ENCODE measurements at places on chromosomes 7 and 10.
A peak's percentile ranks its signal among the peaks of the same experiment; 100 is the strongest.

- DNase-seq: no peak
Measured at GRCh38 chr7:100607111-100607510, 4.9 kb downstream of the PCOLCE start.

DNA sequence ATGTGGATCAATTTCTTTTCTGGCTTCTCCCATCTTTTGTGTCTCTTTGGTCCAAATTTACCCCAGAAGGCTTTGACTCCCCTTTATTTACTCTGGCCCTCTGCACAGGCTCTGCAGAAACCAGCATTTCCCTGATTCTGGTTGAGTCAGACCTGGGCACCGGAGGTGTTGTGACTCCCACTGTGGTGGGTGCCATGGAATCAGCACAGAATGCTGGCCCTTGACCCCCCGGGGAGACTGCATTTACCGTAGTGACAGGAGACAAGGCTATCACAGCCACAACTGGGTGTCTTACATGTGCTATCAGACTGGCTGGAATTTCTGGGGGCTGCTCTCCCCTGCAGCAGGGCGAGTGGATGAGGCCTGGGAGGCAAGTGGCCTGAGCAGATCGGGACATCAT lies 37.6 kb downstream of the PLXDC2 start:
- no peak for DNase-seq

GRCh38 chr10:28463676-28464395 lies 69.1 kb upstream of the WAC start:
- DNase-seq: no peak

GRCh38 chr7:1580422-1581030 lies 10.7 kb upstream of the PSMG3 start:
- no peak for DNase-seq

- peak; percentile 82 for DNase-seq
Measured at GRCh38 chr10:71383972-71384687, 12.6 kb upstream of the CDH23 start.

DNA sequence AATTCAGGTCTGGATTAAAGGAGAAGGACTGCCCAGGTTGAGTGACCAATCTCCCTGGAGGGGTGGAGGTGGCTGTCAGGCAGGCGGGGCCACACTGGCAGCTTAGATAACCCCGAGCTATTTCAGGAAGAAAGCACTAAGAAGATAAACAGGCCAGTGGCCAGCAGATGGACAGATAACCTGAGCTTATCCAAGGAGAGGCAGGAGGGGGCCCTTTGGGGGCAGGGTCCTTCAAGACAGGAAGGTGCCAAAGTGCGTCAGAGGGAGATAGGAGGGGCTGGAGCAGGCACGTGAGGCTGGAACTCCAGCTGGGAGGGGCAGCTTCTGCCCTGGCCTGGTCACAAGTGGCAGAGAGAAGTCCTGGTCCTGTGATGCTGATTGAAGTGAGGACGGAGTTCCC lies 29.8 kb upstream of the PODXL start:
- no peak for DNase-seq

- DNase-seq: no peak
Measured at GRCh38 chr10:88936656-88937055, 15.9 kb downstream of the ACTA2 start.

- DNase-seq: no peak
Measured at GRCh38 chr7:34749446-34749845, 91.4 kb downstream of the NPSR1 start.

DNA sequence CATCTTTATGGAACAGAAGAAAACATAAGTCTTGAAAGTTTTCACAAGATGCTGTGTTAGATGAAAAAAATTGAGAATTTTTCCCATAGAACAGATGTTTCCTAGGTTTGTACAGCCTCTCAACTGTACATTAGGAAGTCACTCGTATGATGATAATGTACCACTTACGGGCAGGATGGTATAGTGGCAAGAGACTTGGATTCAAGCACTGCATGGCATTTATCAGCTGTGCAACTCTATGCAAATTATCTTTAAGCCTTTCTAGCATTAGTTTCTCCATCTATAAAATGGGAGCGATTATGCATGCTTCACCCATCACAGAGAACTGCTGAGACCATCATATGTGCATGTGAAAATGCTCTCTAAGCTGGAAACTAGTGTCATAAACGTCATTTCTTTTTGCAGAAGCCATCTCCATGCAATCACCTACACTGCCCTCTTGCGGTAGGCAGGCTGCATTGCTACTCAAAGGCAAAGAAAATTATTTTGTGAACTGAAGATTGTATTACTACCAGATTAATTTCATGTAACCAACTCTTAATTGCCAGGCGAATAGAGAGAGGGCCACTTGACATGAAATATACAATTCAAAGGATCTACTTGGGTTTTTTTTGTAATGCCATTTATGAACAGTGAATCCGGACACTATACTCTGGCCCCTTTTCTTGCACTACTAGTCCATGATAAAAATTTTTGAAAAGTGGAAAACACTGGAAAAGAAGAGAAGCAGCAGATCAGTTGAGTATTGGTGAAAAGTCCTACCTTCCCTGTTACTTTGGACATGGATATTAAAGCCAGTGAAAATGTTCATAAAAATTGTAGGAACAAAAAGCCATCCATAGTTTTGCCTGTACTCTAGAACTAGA lies 102.3 kb downstream of the JAZF1 start:
- DNase-seq: peak; percentile 81

Measured in Karpas-422 (cell line).